ENCODE measurements at places on chromosomes 2 and 18.

GRCh38 chr2:28336264-28336980 lies 56.2 kb upstream of the FOSL2 start:
- DNase-seq: no peak

GRCh38 chr2:54599914-54600313 lies 123.5 kb upstream of the EML6 start:
- peak; percentile 13 for DNase-seq

DNA sequence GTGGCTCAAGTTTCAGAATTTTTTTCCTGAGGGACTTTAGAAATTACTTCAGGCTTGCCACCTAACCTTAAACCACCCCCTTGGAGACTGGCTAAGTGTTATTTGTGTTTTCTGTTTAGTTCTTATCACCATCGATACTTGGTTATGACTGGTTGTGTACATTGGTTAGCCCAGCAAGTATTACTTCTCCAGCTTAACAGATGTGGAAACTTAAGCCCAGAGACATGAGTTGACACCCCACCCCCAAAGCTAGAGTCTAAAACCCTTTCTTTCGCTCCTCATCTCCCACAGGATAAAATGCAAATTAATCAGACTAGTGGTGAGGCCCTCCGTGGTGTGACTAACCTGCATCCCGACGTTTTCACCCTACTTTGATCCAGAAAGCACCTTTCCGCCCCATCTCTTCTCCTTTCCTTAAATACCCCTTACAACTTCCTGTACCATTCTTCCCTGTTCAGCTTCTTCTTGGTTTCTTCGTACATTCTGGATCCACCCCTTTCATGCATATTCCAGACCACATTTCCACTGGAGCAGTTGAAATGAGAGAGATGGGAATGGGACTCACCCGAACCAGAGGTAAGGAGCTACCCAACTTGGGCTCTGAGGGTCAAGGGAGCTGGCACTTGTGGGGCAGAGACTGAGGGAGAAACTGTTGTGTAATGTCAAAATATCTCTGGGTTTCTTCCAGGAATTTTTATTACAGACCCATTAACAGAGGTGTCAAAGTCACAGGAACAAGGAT lies 819 bp upstream of the MAP3K2 start:
- DNase-seq: no peak

GRCh38 chr2:232405943-232406510 lies 617 bp upstream of the ALPG start:
- DNase-seq: no peak

DNA sequence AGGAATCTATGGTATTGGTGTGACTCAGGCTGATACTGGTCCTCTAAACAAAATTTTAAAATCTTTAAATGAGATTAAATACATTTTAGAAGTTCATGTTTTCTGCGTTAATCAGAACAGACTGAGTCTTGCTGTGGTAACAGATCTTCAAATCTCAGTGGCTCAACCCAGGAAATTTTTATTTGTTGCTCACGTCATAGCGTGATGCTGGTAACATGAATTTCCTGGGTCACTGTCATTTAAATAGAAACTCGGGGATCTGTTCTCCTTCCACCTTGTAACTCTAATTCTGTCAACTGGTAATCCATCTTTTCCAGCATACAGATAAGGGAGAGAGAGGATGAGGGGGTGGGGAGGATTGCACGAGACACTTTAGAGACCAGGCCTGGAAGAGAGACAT lies 90.0 kb downstream of the CDC42EP3 start:
- no peak for DNase-seq

- DNase-seq: no peak
These were observed 49.9 kb upstream of the TAF1B start for GRCh38 chr2:9793156-9793917.

- no peak for DNase-seq
These were observed 122.9 kb upstream of the STPG4 start for GRCh38 chr2:47277987-47278386.

- peak; percentile 11 for DNase-seq
These were observed at the start of gene COL5A2 for GRCh38 chr2:189179570-189179950. TSS of gene COL5A2 (minus strand) at chr2:189179761. CDS start at chr2:189179604, 157 bp downstream.

DNA sequence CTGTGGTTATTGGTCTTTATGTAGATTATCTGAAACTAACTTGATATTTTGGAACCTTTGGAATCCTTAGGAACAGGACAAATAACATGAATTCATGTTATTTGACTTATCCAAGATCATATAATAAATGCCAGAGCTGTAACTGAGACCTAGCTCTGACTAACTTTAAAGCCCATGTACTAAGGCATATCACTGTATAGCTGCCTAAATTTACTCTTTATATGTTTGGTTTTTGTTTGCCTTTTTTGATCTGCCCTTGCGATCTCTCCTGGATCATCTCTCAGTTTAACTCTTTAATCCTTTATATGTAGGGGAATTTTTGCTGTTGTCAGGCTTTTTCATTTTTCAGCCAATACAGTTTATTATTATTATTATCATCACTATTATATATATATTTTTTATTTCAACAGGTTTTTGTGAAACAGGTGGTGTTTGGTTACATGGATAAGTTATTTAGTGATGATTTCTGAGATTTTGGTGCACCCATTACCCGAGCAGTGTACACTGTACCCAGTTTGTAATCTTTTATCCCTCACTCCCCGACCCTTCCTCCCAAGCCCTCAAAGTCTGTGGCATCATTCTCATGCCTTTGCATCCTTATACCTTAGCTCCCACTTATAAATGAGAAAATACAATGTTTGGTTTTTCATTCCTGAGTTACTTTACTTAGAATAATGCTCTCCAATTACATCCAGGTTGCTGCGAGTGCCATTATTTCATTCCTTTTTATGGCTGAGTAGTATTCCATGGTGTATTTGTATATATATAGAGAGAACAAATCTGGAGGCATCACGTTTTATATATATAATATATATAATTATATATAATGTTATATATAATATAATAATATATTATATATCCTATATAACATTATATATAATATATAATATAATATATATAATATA lies 48.9 kb downstream of the APLF start:
- DNase-seq: no peak

GRCh38 chr2:197838579-197838978 lies 34.2 kb downstream of the PLCL1 start:
- peak; percentile 23 for DNase-seq

- DNase-seq: no peak
These were observed 513.8 kb downstream of the RNF144A start for GRCh38 chr2:7430869-7431641.

- no peak for DNase-seq
These were observed 69.3 kb upstream of the SNTG2 start for GRCh38 chr2:881204-881918.
